CD4-positive, alpha-beta T cell treated with Interleukin-21 for 1 hour (primary cell): ENCODE measurements at places on chromosomes 6 and 20.

DNA sequence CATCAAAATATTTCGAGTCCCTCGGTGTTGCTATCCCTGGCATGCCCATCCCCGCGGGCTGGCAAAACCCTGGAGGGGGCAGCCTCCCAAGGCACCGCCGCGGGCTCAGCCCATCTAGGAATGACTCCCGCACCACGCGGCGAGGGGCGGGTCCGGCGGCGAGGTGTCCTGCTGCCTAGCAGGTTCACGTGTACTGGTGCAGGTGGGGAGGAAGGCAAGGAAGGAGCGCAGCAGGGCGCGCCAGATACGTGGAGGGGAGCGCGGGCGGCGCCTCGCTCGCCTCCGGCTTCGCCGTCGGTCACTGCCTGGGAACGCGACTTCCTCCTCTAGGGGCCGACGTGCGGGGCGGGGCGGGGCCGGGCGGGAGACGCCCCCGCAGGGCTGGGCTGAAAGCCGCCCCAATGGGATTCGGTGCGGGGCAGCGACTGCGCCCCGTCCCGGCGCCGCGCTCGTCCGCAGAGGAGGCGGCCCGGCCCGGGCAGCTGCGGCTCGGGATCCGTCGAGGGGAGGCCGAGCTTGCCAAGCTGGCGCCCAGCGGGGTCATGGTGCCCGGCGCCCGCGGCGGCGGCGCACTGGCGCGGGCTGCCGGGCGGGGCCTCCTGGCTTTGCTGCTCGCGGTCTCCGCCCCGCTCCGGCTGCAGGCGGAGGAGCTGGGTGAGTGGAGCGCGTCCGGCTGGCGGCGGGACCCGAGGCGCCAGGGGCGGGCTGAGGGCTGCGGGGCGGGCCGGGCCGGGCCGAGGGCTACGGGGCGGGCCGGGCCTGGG lies at the start of gene DCBLD1:
Gene DCBLD1 (plus strand): TSS at position 435 of the 764 bp plus-strand sequence. CDS start 108 bp downstream, at position 543.
- DNase-seq = peak; percentile 62

GRCh38 chr6:44131892-44132291 lies 4.5 kb downstream of the TMEM63B start:
- DNase-seq = no peak

DNA sequence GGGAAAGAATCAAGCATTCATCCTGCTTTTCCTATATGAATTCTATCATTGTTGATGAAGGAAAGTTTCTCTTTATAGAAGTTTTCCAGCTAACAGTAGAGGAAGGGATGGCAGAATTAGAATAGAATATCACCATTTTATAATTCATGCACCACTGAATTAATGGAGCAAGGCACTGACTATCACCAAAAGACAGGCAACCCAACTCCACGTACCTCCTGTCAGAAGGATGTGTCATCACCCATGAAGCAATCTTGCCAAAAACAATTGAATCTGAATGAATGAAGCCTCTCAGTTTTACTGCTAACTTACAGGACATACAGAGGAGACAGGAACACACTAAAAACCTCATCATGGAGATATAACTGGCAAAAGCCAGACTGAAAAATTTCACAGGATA lies 122.4 kb downstream of the NFATC2 start:
- no peak for DNase-seq

- no peak for DNase-seq
Observed at GRCh38 chr6:83151114-83151513, 42.0 kb downstream of the PGM3 start.

DNA sequence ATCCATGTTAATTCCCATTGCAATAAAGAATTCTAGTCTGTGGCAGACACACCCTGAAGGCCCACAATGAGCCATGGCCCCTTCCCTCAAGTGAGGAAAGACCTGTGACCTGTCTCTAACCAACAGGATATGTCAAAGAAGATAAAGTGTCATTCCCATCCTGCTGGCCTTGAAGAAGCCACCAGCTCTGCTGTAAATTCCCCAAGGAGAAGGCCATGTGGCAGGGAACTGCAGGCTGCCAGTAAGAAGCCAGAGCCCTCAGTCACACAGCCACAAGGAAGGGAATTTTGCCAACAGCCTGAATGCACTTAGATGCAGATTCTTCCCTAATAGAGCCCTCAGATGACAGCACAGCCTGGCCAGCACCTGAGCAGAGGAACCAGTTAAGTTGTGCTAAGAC lies 24.8 kb downstream of the VIP start:
- DNase-seq = no peak

DNA sequence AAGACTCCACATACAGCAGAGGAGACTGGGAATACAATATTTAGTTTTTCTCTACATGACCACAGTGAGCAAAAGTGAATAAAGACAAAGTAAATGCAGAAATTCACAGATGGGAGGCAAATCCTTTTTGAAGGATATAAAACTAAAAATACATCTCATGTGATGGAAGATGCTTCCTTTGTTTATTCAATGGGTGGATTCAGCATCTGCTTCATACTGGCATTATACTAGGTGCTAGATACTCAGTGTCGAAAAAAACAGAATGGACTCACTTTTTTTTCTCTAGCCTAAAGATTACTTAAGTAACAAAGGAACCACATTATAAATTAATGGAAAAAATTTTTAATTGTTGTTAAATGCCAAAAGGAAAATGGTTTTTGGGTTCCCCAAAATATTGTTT lies 216.2 kb downstream of the TRDN start:
- no peak for DNase-seq

GRCh38 chr6:152189736-152190135 lies 382.3 kb downstream of the ESR1 start:
- no peak for DNase-seq

DNA sequence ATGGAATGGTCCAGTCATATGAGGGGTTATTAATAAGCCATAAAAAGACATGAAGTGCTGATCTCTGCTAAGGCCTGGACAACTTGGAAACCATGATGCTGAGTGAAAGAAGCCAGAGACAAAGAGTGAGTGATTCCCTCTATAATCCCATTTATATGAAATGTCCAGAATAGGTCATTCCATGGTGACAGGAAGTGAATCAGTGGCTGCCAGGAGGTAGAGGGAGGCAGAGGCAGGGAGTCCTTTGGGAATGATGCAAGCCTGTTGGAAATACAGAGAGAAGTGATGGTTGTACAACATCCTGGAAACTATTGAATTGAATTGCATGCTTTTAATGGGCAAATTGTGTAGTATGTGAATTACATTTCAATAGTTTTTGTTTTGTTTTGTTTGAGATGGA lies 26.4 kb downstream of the ANKRD60 start:
- DNase-seq = no peak

GRCh38 chr6:144266091-144266649 lies 19.0 kb upstream of the UTRN start:
- no peak for DNase-seq

GRCh38 chr6:158770533-158771330 lies 48.4 kb downstream of the EZR start:
- DNase-seq = peak; percentile 12

DNA sequence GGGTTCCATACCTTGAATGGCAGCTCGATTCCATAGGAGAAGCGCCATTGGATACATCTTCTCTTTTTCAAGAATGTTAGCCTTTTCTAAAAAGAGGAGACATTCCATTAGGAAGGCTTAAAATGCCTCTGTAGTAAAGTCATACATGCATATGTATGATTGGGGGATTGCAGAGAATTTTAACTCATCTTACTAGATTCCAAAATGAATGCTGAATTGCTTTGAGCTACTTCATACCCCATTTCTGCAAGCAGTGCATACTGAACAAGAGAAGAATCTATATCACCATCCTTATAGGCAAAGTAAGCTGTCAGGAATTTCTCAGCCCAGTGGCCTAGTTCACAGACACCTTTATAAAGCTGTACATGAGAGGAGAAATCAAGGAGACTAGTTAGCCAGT lies 80.3 kb downstream of the NDUFAF5 start:
- no peak for DNase-seq

DNA sequence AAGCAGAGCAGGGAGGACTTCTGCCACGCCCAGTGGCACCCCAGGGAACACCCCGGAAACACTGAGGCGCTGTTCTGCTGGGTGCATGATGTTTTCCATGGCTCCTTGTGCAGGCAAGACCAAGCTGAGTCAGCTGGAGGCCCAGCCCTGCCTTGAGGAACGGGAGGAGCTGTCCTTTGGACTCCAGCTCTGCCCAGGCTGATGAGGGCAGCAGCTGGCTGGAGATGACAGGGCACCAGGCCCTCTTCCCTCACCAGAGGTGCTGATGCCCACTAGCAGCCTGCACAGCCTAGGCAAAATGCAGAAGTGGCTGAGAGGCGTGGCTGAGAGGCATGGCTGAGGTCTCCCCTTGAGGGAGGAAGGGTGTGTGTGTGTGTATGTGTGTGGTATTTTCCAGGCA lies 2.4 kb downstream of the C6orf132 start:
- DNase-seq = no peak
